ENCODE measurements at places on chromosomes 12 and 14.

DNA sequence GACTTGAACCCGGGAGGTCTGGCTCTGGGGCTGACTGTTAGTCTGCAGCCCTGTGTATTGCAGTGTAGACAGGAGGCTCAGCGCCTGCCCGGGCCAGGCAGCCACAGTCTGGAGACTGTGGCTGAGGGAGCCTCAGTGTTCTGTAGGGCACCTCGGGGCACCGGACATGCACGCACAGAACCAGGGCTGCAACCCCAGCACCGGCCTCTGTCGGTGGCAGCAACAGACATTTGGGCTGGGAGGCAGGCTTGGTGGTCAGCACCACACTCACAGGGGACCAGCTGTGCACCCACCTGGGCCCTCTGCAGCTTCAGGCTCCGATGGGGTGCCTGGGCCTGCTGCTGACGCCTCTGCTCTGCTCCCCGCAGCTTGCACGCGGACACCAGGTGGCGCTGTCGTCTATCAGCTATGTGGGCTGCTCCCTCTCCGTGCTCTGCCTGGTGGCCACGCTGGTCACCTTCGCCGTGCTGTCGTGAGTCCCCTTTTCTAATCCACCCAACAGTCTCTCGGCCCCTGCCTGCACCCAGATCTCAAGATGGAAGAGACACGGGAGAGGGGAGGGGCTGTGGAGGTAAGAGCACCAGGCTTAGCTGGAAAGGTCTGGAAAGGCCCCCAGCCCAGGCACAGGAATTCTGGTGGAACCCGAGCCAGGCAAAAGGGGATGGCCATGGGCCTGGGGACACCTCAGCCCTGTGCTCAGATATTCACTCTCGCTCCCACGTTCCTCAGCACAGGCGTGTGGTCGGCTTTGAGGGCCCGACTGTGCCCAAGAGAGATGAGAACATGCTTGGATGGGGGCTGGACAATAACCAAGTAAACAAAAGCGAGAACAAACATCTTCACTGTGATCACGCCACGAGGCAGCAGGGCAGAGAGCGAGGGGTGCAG lies 151.0 kb downstream of the ADGRD1 start:
- DNase-seq: peak; percentile 83

- DNase-seq: no peak
These were observed 65.9 kb downstream of the NOVA1 start for GRCh38 chr14:26531894-26532293.

- DNase-seq: no peak
These were observed 8.6 kb upstream of the RAN start for GRCh38 chr12:130863298-130863697.

- DNase-seq: no peak
These were observed 450.3 kb downstream of the RMST start for GRCh38 chr12:97912943-97913342.

GRCh38 chr12:89501793-89502192 lies 22.8 kb downstream of the GALNT4 start:
- DNase-seq: no peak

- DNase-seq: no peak
These were observed 1.3 kb downstream of the TRAF3 start for GRCh38 chr14:102778338-102779083.

- no peak for DNase-seq
These were observed 13.1 kb downstream of the NPC2 start for GRCh38 chr14:74480046-74480445.

DNA sequence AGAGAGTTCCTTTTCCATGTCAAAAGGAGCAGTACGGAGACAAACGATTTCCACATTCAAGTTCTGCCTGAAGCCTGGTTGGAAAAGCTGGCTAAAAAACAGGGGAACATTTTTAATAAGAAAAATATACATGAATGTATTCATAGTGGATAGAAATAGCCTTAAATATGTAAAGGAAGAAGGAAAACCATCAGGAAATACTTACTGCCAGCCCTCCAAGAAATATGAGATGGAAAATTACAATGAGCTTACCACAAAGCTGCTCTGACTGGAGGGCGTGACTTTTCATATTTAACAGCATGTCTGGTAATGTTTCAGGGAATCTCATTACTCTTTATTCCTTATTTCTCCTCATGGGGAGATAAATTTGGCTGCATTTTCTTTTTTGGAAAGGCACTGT lies 75.9 kb upstream of the ZDHHC17 start:
- DNase-seq: no peak

- peak; percentile 59 for DNase-seq
These were observed 11.0 kb downstream of the OR6S1 start for GRCh38 chr14:20630340-20631022.

GRCh38 chr14:91751719-91752118 lies 19.8 kb upstream of the CATSPERB start:
- no peak for DNase-seq

GRCh38 chr14:31084385-31084784 lies 58.2 kb upstream of the STRN3 start:
- no peak for DNase-seq

DNA sequence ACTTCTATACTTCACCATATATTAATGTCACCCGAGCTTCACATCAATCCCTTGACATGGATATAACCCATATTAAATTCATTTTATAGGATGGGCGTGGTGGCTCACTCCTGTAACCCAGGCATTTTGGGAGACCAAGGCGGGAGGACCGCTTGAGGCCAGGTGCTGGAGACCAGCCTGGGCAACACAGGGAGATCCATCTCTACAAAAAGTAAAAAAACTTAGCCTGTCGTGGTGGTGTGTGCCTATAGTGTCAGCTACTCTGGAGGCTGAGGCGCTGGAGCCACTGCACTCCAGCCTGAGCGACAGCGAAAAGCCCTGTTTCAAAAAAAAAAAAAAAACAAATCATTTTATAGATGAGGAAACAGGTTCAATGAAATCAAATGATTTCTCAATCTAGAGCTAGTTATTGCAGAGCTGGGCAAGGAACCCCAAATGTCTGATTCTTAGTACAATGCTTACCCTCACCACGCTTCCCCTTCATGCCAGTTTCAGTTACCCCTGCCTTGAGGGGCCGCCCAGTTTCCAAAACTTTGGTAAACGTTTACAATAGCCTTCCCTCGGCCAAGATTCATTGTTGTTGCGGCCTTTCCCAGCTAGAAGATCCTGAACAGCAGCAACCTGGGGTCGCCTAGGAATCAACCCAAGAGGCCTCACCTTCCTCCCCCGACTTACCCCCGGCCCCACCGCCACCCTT lies 751 bp downstream of the PSMB5 start:
- DNase-seq: no peak

GRCh38 chr12:22625762-22626294 lies 857 bp downstream of the ETNK1 start:
- no peak for DNase-seq

DNA sequence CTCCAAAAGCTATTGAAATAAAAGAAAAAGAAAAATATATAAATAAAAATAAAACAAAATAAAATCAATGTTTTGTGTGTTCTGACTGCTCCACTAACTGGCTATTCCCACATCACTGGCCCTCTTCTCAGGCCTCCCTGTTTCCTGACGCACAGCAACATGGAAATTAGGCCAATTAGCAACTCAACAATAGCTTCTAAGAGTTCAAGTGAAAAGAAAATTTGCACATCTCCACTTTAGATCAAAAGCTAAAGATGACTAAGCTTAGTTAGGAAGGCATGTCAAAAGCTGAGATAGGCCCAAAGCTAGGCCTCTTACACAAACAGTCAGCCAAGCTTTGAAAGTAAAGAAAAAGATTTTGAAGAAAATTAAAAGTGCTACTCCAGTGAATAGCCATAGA lies 200.8 kb downstream of the DUSP6 start:
- no peak for DNase-seq

GRCh38 chr12:31737763-31738162 lies 8.9 kb upstream of the AMN1 start:
- DNase-seq: no peak

DNA sequence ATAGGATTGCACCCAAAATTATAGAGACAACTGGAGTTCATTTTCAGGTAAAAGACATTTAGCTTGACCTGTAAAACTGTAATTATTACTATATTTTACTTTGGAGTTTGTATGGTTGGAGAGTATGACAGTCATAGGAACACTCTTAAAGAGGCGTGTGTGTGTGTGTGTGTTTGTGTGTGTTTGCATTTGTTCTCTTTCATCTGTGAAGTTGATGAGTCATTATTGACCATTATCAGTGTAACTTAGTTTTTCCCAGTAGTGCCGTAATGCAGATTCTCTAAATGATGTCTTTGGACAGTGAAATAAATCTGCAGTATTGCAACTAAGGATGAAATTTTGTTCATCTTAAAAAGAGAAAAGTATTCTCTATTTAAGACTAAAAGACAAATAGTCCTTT lies 13.0 kb downstream of the WASHC4 start:
- no peak for DNase-seq

- no peak for DNase-seq
These were observed 96.7 kb downstream of the TMX1 start for GRCh38 chr14:51336734-51337133.

- no peak for DNase-seq
These were observed 12.8 kb upstream of the FBRSL1 start for GRCh38 chr12:132477017-132477702.

DNA sequence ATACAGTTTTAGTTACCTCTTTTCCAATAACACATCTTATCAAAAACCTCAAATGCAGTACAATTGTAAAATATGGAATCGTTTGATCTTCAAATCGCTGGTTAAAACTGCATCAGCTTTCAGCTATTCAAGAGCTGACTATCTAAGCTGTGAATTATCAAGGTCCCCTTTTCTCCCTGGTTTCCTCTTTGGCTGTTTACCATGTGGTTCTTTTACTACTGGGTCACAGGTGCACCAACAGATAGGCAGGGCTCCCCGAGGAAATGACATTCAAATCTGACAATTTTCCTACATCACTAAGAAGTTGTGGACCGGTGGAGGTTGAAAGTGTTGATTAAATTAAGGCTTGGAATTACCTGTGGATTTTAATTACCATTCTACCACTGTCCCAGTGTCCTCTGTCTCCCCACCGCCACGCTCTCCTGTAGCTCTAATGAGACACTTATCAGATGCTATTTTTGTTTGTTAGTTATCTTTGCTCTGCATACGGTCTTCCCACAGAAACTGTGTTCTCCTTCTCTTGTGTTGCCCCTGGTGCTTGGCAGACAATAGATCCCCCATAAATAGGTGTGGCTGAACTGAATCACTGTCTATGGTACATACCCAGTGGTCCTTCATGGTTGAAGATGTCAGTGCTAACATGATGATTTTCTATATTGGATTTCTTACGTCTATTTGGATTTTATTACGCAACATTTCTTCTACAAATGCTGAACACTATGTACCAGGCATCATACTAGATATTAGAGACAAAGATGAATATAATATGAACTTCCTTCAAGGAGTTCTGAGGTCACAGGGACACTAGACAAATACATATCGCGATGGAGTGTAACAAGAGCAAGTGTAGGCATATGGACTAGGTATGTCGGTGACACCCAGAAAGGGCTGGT lies 20.9 kb upstream of the PLXNC1 start:
- DNase-seq: no peak

DNA sequence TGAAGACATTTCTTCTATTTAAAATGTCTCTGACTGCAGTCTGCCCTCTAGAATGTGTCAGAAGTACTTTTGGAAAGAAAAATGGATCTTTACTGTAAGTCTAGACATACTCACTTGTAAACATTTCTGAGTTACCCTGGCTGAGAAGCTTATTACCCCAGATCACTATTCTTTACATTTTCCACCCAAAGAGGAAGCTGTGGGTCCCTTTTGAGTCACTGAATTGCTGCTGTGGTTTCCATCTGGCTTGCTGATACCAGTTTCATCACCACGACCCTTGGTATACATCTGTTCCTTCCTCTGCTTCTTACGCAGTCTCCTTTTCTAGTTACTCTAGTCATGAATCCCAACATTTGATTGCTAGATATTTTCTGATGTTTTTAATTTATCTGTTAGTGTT lies 20.2 kb upstream of the CLEC4D start:
- peak; percentile 79 for DNase-seq

- DNase-seq: no peak
These were observed 88.0 kb downstream of the ANO6 start for GRCh38 chr12:45303945-45304344.

GRCh38 chr14:64937821-64938193 lies 4.7 kb downstream of the GPX2 start:
- DNase-seq: no peak

DNA sequence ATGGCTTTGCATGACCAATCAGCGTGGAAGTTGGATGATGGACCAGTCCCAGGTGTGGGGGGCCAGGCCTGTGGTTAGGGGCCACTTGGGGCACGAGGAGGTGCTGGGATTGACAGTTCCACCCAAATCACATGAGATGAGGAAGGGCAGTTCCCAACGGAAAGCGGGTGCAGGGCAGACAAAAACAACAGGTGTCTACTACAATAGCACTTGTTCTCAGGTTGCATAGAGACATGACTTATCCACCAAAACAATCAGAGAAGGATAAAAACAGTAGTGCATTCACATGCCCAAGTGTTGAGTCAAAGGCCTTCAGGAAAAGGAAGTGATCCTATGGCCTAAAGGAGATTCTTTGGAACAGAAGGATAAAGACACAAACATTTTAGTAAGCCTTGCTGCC lies 14.6 kb upstream of the EIF2B2 start:
- DNase-seq: no peak

DNA sequence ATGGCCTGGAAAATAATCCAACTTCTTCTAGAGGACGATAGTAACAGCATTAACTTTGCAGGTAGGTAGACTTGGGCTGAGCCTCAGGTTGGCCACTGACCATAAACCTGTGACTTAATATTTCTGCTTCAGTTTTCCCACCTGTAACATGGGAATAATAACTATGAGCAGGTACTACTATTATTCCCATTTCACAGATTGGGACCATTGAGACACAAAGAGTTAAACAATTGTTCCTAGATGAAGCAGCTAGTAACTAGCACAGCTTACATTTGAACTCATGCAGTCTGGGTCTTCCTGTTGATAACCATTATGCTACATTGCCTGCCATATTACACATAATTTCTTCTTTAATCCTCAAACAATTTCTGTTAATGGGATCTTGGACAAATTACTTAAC lies 217.7 kb downstream of the NUAK1 start:
- DNase-seq: no peak

DNA sequence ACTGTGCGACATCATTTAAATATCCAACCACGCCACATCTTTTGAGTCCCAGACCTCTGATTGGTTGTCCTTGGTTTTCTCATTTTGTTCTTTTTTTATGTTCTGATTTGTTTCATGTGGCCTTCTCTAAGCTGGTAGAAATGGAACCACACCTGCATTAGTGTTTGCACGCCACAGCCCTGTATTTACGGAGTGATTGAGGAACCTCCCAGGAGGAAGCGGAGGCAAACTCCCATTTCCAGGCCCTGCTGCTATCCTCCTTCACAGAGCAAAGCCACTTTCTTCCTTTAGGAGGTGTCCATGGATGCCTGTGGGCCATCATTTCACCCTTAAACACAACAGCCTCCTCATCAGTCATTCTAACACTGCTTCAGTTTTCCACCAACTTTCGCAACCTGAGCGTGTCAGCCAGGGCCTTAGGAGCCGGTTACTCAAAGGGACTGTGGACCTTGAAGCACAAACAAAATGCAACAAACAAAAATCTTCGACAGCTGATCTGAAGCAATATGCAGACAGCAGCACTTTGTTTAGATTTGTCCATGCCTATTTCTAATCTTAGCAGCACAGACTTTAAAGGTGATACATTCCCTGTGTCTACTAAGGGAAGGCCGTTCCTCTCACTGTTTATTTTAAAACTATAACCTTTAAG lies 1258.1 kb upstream of the TMEM132C start:
- no peak for DNase-seq
